ENCODE measurements at places on chromosomes 11 and 22.
A peak's percentile ranks its signal among the peaks of the same experiment; 100 is the strongest.

DNA sequence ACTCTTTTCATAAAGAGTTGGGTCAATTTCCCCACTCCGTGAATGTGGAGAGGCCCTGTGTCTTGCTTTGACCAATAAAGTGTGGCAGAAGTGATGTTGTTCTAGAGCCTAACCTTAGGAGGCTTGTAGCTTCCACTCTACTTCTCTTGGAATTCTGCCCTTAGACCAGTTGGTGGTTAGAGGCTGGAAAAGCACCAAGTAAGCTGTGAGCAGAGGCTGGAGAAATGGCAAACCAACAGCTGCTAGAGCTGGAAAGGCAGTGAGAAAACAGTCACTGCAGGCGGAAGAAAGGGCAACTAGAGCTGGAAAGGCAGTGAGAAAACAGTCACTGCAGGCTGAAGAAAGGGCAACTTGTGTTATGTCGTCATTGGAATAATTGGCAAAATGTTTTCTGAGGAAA lies 29.8 kb upstream of the MSANTD2 start:
- H3K4me1 ChIP-seq: no peaks in the 10 kb centered on the region
- DNase-seq: no peak
- no peaks in the 10 kb centered on the region for H3K27me3 ChIP-seq
- no peaks in the 10 kb centered on the region for H3K36me3 ChIP-seq

DNA sequence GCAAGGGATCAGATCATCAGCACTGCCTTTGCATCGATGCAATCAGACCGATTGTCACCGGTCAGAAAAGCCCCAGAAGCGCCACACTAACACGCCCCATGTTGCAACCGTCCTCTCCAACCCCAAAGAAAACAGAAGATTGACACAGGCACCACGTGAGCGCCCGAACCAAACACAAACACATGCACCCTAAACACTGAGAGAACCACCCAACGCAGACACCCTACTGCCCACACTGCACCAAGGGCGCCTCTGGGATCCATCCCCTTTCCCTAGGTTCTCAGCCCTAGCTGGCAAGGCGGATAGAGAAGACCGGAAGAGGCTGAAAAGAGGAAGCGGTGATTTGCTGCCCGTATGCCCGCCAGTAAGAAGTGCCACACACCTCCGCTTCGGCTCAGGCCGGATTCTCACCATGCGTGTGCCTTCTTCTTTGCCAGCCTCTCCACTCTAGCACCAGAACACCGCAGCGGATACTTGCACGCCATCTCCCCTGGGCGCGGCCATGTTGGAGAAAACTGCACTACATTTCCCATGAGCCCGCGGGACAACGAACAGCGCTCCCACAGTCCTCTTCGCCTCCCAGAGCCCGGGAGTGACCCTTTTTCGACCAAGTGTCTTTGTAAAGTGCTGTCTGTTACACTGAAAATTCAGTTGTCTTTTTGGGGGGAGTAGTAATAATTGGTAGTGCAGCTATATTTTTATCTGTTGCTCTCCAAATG lies at the start of gene ALKBH8:
ALKBH8 (minus strand) TSS at position 517 of the 719 bp plus-strand sequence. CDS start 4,842 bp downstream, outside the sequence.
- H3K4me3 ChIP-seq: peak within 1 kb of the TSS; percentile 88
- no peaks in the 10 kb centered on the region for H3K27me3 ChIP-seq
- H3K36me3 ChIP-seq: no peaks in the 10 kb centered on the region
- no peak for DNase-seq

DNA sequence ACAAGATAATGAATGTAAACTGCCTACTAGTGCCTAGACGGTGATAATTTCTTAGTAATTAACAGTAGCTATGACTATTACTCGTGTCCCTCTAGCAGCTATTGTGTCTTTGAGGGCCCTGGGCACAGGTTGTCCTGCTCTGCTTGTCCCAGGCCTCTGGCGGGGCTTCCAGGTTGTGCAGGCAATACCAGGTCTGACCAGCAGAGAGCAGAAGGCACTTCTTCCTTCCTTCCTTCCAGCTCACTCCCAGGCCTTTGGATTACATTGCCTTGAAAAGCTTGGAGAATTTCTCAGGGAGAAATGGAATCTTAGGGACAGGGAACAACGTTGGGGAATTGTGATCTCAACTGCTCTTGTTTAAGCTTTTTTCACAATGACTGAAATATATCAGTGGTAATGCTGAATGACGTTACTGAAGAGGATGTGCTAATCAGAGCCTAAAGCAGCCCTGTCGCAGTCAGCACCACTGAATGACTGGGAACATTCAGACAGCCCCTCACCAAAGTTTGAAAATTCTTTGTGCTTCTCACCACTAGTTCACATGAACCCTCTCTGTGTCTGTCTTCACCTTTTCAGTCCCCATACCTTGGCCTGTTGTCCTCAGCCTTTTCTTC lies 8.4 kb upstream of the CCKBR start:
- DNase-seq: peak; percentile 68
- H3K36me3 ChIP-seq: no peaks in the 10 kb centered on the region
- H3K27me3 ChIP-seq: peaks cover 31% of the 10 kb centered on the region
- no peak overlapping the region for H3K27ac ChIP-seq

DNA sequence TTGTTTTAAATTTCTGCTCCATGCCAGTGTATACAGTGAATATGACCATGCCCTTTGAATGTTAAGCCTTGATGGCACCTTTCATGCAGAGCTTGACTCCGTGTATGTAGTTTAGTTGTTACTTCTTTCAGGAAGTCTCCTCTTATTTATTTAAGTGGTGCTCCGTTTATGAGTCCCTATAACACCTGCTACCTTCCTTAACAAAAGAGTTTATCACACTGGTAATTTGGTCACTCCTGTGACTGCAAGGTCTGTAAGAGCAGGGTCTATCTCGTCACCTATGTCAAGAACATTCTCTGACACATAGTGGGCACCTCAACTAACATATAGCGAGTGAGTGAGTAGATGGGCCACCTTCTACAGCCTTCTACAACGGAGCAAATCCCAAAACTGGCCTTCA lies 152.5 kb downstream of the CCDC34 start:
- H3K4me1 ChIP-seq: peaks cover under 1% of the 10 kb centered on the region
- no peak overlapping the region for H3K27ac ChIP-seq
- DNase-seq: no peak
- no peak overlapping the region for H3K4me3 ChIP-seq
- H3K27me3 ChIP-seq: no peaks in the 10 kb centered on the region

- peaks cover 47% of the 10 kb centered on the region for H3K4me1 ChIP-seq
- H3K27ac ChIP-seq: no peak overlapping the region
- no peak overlapping the region for H3K4me3 ChIP-seq
- no peak for DNase-seq
- H3K27me3 ChIP-seq: no peaks in the 10 kb centered on the region
- H3K36me3 ChIP-seq: no peaks in the 10 kb centered on the region
Measured at GRCh38 chr22:49949914-49950292, 10.7 kb upstream of the PIM3 start.

Data from neuronal stem cell (in vitro differentiated cells).